ENCODE measurements at places on chromosomes 5 and 9.

DNA sequence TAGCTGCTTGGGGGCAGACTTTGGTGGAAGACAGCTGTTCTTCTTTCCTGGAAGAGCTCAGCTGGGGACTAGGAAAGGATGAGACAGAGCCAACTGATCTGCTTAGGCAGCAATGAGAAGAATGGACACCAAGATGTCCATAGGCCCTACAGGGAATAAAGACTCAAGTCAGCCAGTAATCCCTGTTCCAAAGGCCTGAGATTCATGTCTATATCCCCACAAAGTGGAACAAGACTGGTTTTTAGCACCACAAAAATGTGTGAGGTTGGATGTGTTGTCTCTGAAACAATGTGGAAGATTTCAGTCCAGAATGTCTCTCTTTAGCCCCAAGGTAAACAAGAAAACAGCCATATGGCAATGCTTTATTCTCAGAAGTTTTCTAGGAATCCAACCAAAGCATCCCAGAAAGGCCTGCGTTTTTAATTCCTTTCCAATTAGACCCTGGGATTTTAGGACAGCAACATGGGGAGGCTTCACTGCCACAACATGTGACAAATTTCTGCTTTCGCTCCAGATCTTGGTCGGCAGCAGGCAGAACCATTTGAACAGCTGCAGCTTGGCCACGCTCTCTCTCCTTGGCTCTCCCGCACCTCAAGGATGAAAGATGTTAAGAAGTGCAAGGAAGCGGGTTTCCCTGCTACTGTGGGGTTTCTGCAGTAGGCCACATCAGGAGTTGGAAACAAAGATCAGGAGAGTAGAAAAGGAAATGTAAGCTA is 245.1 kb downstream of the FSTL4 start:
- DNase-seq = no peak

- no peak for DNase-seq
Observed at GRCh38 chr9:6076851-6077250, 61.4 kb upstream of the RANBP6 start.

DNA sequence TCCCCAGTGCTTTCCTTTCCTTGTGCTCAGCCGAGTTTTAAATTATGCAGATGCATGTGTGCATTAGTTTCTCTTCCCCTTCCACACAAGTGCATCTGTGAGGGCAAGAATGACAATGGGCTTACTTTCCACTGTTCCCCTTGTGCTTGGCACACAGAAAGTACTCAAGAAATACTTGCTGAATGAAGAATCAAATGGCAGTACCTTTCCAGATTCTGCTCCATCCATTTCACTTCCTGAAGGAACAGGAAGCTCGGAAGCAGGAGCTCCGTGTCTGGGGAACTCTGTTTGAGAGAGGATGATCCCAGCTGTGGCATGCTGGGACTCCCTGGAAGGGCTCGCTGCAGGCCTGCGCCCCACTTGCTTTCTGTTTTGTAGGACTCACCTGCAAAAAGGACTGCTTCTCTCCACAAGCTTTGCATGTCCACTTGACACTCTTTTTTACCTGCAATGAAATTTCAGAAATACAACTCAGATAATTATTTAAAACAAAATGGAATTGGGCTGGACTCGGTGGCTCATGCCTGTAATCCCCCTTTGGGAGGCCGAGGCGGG is 5.5 kb downstream of the MRNIP start:
- DNase-seq = no peak

DNA sequence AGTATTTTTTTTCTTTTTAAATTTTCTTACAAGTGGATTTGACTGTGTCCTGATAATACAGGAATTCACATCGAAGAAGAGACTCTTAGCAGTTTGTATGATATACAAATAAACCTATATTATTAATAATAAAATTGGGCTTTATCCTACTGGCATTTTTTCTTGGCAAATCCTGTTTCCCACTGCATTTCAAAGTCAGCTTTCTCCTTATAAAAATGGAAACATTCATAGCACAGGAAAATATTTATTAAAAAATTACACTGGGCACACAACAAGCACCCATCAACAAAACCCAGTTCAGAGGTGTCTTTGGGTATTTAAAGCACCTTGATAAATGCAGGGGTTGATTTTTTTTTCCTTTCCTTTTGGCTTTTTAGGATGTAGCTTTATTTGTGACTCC is 200.9 kb downstream of the MEF2C start:
- no peak for DNase-seq

GRCh38 chr5:97046270-97046982 is 96.0 kb downstream of the LIX1 start:
- no peak for DNase-seq

- DNase-seq = no peak
Observed at GRCh38 chr5:76994337-76994736, 35.9 kb upstream of the AGGF1 start.

DNA sequence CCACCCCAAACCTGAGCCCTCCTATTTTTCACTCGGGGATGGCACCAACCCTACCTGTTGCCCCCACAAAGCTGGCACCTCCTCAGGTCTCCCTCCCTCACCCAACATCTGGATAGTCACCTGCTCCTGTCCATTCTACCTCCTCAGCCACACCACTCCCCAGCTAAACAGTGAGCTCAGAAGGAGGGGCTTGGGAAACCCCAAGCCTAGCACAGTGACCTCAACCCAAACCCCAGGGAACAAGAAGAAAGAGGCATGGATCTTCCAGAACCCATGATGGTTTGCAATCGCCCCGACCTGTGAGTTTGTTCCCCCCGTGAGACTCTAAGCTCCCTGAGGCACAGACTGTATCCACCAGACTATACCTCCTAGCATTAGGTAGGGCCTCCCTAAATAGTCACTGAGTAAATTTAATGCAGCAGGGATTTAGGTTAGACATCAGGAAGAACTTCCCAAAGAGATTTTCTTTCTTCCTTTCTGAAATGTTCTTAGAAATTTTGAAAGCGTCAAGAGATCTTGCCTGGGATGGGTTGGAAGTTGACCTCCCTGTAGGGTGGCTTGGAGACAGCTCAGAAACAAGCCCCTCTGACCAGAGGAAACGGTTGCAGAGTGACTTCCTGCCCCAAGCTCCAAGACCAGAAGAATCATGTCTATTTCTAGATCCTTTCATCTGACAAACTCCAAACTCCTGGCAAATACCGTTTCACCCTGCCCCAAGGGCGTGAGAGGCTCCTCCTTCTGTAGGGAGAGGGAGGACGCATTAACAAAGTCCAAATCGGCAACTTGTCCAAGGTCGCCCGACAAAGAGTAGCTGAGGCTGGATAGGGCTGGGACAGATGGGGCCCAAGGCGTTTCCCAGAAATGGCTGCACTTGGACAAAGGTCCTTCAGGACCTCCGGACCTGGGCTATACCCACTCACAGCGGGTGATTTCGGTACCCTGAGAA is 4.1 kb downstream of the FIBCD1 start:
- no peak for DNase-seq

- DNase-seq = no peak
Observed at GRCh38 chr5:127757576-127757975, 54.4 kb downstream of the CCDC192 start.

GRCh38 chr9:136978865-136979544 is 1.7 kb downstream of the PTGDS start:
- no peak for DNase-seq

DNA sequence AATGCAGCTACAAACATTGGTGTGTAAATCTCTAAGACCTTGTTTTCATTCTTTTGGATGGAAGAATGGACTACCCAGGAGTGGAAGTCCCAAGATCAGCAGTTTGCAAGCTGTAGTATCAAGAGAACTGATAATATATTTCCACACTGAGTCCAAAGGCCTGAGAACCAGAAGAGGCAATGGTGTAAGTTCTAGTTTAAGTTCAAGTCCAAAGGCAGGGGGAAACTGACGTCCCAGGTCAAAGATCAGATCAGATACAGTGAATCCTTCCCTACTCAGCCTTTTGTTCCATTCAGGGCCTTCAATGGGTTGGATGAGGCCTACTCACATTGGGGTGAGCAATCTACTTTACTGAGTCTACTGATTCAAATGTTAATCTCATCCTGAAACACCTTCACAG is 80.3 kb upstream of the ERBIN start:
- DNase-seq = no peak

Data from NCI-H2107 (cell line).